ENCODE measurements at places on chromosomes 5 and 9.
A peak's percentile ranks its signal among the peaks of the same experiment; 100 is the strongest.

GRCh38 chr9:133880136-133880535 is 112.0 kb downstream of the VAV2 start:
- no peak for DNase-seq

- no peak for DNase-seq
Observed at GRCh38 chr5:72543365-72543764, 36.2 kb upstream of the ZNF366 start.

GRCh38 chr9:123599781-123600180 is 243.8 kb downstream of the CRB2 start:
- DNase-seq, result no peak

DNA sequence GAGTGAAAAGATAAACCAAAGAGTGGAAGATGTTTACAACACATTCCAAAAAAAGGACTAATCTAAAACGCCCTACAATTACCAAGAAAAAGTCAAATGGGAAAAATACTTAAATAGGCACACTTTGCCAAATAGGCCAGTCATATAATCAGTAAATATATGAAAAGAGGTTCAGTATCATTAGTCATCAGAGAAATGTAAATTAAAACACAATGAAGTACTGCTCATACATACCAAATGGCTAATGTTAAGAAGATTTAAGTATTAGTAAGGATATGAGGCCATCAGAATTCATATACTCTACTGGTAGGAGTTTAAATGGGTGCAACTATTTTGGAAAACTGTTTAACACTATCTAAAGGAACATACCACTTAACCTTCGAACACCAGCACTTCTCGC is 47.6 kb downstream of the ZDHHC21 start:
- no peak for DNase-seq

GRCh38 chr5:139552893-139553575 is 8.1 kb upstream of the UBE2D2 start:
- no peak for DNase-seq

DNA sequence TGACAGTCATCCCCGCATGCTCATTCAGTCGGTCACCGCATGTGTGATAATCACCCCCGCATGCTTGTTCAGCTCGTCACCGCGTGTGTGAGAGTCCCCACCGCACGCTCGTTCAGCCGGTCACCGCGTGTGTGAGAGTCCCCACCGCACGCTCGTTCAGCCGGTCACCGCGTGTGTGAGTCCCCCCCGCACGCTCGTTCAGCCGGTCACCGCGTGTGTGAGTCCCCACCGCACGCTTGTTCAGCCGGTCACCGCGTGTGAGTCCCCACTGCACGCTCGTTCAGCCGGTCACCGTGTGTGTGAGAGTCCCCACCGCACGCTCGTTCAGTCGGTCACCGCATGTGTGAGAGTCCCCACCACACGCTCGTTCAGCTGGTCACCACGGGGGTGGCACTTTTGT is 3.5 kb downstream of the TRAF2 start:
- no peak for DNase-seq

- DNase-seq, result no peak
Observed at GRCh38 chr9:134217431-134218210, 53.3 kb upstream of the RNU6ATAC start.

GRCh38 chr5:149320791-149321330 is 24.4 kb upstream of the GRPEL2 start:
- DNase-seq, result peak; percentile 94

DNA sequence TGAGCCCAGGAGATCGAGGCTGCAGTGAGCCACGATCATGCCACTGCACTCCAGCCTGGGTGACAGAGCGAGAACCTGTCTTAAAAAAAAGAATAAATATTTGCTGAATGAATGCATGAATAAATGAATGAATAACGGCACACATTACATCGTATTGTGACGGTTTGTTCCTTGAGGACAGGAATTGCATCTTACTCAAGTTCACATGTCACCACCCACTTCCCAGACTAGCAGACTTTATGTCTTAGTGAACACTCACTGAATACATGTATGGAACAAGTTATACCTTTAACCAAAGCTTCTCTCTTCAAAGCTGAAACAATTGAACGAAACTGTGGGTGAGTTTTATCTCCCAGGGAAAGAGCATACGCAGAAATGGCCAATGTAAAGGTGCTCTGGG is 53.2 kb upstream of the TRAF1 start:
- no peak for DNase-seq

- DNase-seq, result peak; percentile 80
Observed at GRCh38 chr9:129078691-129079503, 2.0 kb upstream of the DOLPP1 start.

- DNase-seq, result no peak
Observed at GRCh38 chr9:114829574-114830440, 24.0 kb upstream of the TNFSF15 start.

DNA sequence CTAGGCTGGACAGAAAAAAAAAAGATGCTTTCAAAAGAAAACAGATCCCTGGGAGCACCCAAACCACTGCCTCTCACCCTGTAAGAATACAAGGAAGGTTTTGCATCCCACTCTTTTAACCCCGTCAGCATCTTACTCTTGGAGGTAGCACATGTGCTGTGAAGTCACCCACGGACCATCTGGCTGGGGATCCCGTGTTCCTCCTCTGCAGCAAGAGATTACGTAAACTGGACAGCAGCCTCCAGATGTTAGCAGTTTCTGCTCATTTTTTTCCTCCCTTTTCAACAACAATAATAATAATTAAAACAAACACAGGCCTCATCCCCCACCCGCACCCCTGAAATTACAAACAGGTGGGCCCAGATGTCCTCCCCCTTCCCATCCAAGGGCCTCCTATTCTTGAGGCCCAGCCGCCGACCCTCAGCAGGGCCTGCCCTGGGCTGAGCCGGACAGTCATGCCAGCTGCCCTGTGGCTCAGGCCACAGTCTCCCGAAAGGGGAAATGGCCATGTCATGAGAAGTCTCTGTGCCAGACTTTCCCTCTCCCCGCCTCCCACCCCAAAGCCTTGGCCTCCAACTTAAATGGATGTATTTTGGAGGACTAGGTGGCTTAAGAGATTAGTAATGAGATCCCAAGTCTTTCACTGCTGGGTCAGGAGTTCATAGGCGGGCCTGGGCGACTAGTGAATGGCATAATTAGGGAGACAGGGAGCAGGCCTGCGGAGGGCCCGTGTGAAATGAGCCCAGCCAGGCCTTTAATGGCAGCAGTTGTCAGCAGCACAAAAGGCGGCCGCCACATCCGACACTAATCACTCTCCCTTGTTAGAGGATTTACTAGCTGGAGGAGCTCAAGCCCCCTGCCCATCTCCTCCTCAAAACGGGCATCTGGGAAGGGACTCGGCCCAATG is 165.1 kb downstream of the PAPPA start:
- DNase-seq, result peak; percentile 14

GRCh38 chr9:38435521-38435920 is 11.3 kb upstream of the IGFBPL1 start:
- no peak for DNase-seq

- DNase-seq, result no peak
Observed at GRCh38 chr9:86454701-86455615, 100.7 kb upstream of the TUT7 start.

- DNase-seq, result no peak
Observed at GRCh38 chr9:18393340-18394130, 80.4 kb upstream of the ADAMTSL1 start.

DNA sequence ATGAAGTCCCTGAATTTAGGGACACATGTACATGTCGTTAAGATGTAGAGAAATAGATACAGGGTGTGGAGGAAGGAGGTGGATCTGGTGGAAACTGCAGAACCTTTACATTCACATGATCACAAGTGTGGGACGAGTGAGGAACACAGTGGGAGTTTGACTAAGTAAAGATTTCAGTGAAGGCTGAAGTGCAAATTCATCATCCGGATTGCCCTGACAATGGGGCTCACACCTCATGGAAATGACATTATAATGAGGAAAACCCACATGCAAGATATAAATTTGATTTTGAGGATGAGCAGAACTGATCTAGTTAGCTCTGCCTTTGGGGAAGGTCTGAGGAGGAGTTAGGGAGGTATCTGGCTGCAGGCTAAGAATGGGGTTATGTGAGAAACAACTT is 173.9 kb downstream of the FSTL4 start:
- DNase-seq, result no peak

GRCh38 chr5:158268286-158268685 is 409.3 kb upstream of the CLINT1 start:
- DNase-seq, result no peak
